ENCODE measurements at places on chromosomes 7 and 10.
A peak's percentile ranks its signal among the peaks of the same experiment; 100 is the strongest.

DNA sequence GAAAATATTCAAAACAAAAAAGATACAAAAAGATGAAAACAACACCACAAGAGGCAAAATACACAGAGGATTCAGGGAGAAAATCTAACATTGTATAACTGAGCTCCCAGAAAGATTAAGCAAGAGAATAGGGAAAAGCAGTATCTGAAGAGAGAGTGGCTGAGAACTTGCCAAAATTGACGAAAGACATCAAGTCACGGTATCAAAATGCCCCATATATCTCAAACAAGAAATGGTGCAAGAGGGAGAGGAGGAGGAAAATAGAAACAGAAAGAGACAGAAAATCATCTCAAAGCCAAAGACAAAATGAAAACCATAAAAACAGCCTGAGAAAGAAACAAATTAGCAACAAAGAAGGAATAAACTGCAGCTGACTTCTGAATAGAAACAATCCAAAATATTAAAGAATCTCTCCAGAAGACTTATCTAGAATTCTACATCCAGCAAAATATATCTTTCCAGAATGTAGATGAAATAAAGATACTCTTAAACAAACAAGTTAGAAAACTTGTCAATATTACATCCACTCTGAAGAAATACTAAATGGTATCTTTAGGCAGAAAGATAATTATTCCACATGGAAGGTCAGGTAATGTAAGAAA is 5.5 kb downstream of the USP6NL start:
- no peak for DNase-seq

GRCh38 chr7:128164061-128164954 is 76.8 kb upstream of the LEP start:
- peak; percentile 73 for DNase-seq

DNA sequence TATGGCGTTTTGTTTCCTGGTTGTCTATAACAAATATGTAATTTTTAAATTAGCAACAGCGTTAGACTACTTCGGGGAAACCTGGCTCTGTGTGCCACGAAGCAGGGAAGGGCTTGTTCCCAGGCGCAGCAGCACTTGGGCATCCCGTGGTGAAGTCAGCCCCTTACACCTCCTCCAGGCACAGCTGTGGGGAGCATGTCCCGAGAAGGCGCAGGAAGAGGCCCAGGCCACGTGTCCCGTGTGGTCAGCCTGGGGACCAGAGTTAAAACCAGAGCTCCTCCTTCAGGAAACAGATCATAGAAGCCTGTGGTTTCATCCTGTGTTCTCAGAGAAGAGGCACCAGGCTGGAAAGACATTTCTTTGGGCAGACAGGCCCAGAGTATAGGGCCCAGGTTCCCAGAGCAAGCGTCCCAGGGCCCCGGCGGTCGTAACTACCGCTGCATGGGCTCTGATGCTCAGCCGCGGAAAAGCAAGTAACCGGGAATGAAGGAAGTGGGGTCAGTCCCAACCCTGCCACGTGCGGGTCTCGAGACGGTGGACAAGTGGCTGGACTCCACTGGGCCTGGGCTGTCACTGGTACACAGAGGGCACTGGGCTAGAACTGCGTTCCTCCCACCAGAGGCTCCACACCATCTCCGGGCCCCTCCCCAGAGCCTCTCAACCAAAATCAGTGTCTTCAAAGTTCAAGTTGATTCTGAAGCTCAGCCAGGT is 7.1 kb downstream of the NUDT1 start:
- DNase-seq = no peak

GRCh38 chr10:60921633-60922032 is 22.4 kb downstream of the RHOBTB1 start:
- no peak for DNase-seq

DNA sequence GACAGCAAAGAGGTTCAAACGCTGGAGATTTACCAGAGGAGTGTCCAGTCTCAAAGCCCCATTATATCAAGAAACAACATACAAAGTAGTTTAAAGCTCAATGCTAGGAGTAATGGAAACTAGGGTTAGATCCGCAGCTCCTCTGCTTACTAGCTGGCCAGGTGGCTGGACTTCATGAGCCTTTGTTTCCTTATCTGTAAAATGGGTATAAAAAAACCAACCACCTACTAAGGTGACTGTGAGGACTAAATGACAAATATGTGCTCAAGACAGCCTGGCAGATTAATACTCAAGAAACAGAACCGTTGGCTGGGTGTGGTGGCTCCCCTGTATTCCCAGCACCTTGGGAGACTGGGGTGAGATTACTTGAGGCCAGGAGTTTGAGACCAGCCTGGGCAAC is 5.8 kb upstream of the RBM20 start:
- DNase-seq = no peak

GRCh38 chr10:51397695-51398094 is 301.7 kb downstream of the CSTF2T start:
- peak; percentile 54 for DNase-seq

DNA sequence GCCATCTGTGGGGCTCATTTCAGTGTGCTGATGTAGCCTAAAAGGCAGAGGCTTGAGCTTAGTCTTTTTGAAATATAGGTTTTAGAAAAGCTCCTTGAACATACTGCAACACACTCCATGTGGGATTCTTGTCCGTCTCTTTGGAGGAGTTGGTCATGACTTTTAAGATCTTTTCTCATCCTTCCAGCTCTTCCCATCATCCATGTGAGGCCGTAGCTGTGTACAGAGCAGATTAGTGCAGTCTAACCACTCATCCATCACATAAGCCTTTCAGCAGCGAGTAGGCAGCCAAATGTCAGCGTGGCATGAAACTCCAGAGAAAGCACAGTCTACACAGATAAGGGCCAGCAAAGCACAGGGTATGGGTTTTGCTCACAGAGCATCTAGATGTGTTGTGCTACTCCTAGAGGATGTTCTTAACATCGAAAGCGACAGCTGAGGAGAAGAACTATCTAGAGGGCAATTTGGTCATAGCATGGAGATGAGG is 28.1 kb upstream of the NPVF start:
- DNase-seq = no peak

GRCh38 chr7:114107522-114107921 is 188.7 kb upstream of the PPP1R3A start:
- no peak for DNase-seq

Measured in RKO (cell line).